Nucleus accumbens (tissue), 56 donors: ENCODE measurements at places on chromosomes 2 and 18.

DNA sequence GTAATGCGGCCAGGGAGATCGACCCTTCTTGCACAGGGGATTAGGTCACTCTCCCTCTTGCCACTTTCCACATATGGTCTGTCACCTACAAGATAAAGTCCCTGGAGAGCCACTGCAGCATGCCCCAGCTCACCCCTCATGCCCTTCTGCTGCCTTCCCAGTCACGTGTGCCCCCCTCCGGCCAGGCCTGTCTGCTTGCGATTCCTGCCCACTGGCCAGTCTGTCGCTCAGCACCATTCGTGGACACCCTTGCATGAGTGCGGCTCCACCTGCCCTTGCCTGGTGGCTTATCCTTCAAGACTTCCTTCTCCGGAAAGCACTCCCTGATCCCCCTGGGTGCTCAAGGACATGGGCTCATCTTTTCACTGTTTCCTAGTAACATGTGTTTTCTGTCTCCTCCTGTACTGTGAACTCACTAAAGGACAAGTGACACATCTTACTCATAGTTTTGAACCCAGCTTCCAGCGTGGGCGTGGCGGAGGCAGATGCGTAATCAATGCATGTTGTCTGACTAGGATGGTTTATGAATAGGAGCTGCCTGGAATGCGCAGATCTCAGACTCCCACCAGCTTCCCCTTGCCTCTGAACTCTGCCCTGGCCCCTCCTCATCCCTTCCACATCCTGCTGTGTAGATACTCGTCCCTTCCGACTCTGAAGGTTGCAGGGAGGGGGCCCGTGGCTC, 7.8 kb upstream of the NT5DC4 start:
- peak; percentile 36 for DNase-seq

GRCh38 chr2:132943829-132944228, 273.8 kb upstream of the LYPD1 start:
- no peak for DNase-seq

DNA sequence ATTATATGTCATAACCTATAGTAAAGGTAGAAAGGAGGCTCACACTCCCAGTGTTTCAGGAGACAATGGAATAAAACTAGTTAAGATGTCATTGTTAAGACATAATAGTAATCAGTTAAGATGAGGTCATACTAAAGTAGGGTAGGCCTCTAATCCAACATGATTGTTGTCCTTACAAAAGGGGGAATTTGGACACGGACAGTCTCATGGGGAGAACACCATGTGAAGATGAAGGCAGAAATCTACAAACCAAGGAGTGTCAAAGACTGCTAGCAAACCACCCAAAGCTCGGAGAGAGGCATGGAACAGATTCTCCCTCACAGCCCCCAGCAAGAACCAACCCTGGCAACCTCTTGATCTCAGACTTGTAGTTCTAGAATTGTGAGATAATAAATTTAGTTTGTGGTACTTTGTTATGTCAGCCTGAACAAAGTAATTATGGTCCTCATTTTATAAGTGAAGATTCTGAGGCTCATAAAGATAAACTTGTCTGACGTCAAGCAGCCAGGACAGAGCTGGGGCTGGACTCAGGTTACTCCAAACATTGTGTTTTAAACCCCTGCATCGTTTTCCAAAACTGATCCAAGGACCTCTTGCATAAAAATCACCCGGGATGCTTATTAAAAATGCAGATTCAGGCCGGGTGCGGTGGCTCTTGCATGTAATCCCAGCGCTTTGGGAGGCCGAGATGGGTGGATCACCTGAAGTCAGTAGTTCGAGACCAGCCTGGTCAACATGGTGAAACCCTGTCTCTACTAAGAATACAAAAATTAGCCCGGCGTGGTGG, 47.8 kb downstream of the CCDC195 start:
- no peak for DNase-seq

DNA sequence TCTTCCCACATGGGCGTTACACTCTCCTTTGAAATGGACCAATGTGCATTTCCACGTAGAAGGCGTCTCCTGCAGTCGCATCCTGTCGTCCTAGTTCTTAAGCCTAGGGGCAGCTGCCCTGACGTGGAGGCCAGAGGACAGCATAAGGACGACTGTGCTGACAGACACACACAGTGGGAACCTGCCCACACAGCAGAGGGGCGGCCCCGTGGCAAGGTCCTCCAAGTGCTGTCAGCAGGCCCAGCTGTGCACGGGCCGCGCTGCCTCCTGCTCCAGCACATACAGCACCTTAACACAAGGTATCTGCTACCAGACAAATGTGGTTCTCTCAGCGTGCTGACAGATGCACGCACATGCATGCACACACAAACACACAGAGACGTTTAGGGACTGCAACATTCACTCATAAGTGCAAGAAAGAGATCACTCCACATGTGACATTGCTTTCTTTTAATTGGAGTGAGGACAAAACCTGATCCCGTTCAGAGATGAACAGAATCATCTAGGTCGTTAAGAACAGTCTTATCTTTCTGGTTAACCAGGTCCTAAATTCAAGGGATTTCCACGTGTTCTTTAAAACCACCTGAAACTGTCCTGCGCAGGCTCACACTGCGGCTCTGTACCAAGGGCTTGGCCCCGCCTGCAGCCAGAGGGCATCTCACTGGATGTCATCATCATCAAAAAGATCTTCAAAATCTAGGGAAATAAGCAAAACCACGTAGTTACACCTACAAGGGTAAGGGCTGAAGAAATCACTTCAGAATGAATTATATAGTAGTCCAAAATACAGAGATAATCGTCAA, 5.5 kb downstream of the COPS9 start:
- no peak for DNase-seq

DNA sequence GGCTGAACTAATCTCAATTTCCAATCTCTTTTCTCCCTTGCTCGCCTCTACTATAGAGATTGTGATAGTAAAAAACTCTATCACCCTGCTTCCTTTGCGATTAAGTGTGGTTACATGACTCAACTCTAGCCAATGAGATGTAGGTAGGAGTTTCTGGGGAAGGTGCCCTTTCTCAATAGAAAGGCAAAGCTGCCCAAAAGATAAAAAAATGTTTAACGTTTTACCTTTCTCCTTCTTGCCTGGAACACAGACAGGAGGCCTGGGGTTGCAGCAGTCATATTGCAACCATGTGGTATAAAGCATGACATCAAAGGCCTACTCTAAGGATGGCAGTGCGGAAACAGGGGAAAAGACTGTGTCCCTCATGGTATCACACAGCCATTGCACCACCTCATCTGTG, 31.5 kb downstream of the TMEM37 start:
- no peak for DNase-seq

DNA sequence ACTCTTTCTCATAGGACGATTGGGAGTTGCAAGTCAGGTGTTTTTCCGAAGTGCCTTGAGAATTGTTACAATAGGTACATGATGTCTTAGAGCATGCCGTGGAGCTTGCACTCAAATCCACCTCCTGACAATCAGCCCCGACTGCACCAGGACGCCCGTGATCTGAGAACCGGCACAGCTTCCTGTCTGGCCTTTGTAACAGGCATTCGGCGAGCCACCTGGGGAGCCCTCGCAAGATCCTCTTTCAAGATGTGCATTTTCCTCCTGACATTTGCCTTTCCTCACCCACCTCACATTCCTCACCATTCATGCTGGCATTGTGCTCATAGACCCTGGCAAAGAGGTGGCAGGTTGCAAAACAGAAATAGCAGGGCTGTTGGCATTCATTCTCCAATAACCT, 427.3 kb downstream of the GALR1 start:
- no peak for DNase-seq

DNA sequence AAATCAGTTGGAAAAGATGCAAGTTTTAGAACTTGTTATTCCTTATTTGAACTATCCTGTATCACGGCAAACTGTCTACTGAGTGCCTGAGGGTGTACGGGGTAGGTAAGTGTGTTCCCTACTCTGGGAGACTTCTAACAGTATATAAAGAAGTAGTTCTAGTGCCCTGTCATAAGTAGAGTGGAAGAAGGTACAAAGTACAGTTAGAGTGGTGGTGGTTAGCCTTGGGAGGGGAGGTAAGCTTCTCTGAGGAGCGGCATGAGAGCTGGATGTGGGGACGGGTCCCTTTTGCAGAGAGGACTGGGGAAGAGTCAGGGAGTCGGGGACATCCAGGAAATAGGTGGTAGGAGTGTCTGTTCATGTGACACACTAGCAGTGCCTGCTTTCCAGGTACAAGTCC, 48.5 kb downstream of the DGKD start:
- DNase-seq: no peak

DNA sequence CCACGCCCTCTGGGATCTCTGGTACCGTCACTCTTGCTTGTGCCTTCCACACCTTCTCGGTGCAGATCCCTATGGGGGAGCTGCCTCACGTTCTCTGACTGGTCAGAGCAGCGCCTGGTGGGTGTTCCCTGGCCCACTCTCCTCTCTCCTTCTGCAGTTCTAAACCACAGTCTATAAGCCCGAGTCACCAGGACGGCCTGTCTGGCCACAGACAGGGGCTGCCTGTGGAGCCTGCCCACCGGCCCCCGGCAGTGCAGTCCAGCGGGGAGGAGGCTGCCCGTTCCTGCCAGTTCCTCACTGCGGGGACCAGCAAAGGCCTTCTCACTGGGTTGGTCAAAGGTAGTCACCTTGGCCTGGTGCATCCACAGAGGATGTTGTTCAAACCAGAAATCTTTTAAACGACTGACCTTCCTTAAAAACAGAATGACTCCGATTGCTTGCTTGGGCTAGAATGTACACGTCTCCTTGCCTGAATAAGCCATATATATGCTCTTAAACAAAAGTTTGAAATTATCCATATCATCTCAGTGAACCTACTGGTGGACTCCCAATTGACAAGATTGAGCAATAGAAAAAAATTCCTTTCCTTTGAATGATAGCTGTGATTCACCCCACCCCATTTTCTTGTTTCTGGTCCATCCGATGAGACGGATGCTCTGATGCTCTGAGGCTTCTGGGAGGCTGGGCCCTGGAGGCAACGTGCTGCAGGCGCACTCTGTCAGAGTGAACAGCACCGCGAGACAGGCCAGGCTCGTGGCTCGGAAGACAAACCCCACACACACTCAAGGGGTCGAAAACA, 61.2 kb downstream of the RALBP1 start:
- DNase-seq: no peak

DNA sequence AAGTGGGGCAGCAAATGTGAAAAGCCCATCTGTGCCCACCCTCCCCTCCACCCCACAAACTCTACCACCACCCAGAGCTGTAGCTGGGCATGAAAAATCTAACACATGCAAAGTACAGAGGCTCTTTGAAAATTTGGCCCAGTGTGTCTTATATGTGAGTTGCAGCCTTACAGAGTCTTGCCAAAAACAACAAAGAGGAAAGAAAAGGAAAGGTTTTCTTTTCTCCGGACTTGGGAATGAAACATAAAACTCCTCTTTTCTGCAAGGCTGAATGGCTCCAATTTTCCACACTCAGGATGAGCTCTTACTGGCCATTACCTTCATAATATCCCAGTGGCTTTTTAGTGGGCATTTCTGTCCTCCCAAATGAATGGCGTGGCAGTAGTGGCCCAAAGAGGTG, 27.9 kb upstream of the POU3F3 start:
- no peak for DNase-seq

DNA sequence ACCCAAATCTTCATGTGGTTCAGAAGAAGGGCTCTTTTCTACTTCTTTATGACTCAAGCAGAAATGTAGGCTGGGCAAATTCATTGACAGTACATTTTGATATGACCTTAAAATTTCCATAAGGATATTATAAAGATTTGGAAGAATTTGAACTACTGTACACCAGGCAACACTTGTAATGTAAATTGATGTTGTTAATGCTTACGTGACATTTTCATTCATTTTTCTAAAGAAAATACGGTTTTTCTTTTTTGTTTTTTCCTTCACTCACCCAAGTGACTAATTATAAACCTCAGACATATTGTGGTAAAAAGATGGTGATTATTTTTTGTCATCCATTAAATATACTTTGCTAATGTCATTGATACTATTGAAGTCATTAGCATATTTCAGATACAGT, 17.4 kb downstream of the AFTPH start:
- no peak for DNase-seq

DNA sequence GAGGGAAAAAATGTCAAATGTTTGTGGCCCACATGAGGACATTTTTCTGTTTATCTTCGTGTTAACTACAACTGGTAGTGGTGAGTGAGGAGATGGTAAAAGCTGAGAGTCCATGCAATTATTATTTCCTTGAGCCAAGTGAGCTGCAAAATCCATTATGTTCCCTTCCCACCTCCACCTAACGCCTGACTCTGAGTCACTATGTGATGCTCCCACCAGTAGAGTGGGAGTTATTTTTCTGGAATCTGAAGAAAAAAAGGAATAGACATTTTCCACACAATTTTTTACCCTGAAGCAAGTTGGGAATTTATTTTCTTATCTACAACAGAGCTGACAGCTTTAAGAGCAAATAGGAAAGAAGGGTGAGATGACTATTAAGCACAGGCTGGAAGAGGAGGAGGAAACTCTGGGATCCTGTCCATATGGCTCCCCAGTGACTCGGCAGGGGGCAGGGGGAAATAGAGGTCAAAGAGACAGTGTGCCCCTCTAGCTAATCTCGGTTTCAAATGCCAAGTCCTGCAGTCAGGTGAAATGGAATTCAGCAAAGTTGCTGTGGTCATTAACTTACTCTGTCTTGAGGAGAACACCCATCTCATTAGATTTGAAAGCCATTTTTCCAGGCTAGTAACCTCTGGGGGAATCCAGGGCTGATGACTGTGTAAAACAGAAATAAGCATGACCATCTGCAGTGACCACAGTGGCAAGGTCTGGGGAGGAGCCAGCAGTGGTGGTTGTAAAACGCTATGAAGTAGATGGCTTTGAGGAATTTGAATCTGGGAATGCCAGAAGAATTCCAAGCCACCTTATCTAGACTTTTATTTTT, 463.9 kb downstream of the STK39 start:
- no peak for DNase-seq

DNA sequence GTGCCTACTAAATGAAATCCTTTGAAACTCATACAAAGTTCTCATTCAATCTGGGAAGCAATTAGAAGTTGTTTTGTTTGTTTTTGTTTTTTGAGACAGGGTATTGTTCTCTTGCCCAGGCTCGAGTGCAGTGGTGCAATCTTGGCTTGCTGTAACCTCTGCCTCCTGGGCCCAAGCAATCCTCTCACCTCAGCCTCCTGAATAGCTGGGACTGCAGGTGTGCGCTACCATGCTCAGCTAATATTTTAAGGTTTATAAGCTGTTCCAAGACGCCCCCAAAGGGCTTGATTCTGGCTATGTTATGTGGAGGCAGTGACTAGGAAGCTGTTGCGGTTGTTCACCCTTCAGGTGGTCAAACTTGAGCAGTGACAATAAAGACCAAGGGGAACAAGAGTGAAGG, 48.5 kb downstream of the NAB1 start:
- DNase-seq: no peak

DNA sequence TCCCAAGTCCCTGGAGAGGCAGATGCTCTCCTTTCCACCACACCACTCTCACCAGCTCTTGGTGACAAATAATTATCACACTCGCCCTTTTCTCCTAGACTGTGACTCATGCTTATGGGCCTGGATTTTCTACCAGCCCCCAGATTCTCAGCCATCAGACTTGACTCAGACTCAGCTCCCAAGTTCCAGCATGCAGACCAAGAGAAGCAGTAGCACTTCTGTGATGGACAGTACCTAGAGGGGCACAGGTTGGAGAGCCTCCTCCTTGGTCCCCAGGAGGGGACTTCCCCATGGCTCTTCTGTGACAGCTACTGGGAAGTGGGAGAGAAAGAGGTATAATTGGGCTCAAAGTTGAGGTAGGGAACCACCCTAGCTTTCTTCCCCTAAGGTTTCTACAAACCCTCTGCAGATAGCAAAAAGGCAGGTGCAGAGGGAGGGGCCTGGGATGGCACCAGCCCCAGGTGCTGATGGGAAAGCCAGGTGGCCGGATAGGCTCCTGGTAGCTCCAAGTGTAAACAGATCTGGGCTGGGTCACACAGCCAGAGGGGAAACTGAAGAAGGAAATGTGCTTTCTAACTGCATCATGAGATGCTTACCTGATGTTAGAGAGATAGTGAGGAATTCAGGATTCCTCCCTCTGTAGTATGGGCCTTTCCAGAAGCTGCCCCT, 4.1 kb downstream of the TCF23 start:
- no peak for DNase-seq
